ENCODE measurements at places on chromosomes 16 and 17.

GRCh38 chr16:2023092-2024031 is 3.3 kb upstream of the NHERF2 start:
- peak; percentile 92 for DNase-seq

GRCh38 chr17:76681222-76682137 is 29.3 kb downstream of the MXRA7 start:
- no peak for DNase-seq

GRCh38 chr17:29048440-29049368 is 5.8 kb downstream of the PIPOX start:
- no peak for DNase-seq

DNA sequence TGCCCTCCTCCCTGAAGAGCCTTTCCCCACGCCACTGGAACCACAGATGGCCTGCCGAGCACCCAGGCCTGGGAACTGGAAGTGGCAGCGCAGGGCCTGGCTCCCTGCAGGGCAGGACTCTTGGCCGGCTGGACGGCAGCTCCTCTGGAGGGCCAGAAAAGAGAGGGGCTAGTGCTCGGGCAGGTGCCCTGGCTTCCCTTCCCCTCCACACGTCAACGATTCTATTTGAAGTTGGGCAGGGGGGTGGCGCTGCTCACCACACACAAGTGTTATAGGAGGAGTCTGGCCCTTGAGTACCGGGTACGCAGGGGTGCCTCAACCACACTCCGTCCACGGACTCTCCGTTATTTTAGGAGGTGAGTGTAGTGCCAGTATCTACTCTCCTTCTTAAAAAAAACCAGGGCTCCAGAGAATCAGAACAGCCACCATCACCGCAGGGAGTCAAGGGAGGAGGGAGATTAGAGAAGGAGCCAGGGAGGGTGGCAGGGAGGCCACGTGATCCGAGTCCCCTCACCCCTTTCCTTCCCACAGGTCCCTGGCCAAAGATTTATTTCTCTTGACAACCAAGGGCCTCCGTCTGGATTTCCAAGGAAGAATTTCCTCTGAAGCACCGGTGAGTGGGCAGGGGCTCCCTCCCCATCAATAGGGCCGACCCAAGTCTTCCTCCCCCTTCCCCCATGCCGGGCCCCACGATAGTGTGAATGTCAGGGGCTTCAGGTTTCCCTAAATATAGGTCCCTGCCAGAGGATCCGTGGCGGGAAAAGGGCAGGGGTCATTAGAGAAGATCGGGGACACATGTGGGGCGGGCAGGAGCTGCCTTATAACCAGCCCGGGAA is 1.4 kb upstream of the ALDOA start:
- DNase-seq = peak; percentile 50

DNA sequence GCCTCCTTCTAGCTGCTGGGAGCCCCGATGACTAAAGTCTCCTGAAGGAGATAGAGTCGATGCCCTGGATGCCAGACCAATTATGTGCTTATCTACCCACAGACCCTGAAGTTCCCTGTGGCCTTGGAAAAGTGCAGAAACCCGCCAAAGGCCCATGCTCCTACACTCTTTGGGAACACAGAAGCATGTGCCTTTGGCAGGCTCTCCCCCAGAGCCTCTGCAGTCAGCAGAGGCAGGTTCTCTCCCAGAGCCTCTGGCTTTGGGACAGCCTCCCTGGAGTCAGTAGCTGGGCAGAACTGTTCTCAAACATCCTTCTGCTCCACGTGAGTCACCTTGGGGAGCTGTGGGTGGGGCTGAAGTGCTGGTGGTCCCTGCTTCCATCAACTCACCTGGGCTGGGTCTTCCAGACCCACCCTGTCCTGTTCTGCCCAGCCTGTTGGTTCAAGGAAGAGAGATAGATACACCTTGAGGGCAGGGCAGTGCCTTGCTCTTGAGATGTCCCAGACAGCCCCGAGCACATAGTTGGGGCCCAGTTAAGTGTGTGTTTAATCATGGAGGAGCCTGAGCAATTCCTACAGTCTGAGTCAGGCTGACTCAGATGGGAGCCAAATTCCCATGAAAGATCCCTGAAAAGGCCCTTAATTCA is 3.2 kb upstream of the CDK5RAP3 start:
- no peak for DNase-seq

GRCh38 chr16:29809850-29810698 is 1.9 kb upstream of the PRRT2 start:
- no peak for DNase-seq

GRCh38 chr16:81371106-81371505 is 56.3 kb downstream of the GAN start:
- DNase-seq = no peak

DNA sequence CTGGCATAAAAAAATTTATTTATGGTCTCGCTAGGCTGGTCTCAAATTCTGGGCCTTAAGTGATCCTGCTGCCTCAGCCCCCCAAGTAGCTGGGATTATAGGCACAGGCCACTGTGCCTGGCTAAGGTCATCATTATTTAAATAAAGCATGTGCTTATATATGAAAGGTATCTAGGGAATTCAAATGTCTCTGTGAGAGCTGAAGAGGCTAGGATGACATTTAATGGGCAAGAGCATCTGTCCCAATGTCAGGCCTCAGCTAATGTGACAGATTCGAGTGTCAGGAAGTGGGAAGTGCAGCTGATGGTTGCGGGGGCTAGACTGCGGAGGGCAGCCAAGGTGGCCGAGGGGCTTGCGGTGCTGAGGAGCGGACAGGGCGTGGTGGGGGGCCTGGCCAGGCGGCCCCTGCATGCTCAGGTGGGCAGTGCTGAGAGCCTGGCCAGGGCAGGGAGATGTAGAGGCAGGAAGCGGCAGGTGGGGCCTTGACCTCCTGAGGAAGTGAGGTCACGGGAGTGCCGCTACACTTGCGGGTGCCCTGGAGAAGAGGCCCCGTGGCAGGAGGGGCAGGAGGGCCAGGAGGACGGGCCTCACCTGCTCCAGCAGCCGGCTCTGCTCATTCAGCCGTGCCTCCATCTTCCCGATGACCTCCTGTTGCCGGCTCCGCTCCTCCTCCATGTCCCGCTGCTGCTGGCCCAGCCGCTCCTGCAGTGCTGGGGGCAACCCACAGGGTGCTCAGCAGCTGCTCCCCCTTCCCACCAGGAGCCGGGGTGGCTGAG is 12.6 kb upstream of the MRPL38 start:
- DNase-seq = no peak

GRCh38 chr17:42484304-42484703 is 25.6 kb downstream of the ATP6V0A1 start:
- DNase-seq = peak; percentile 15

DNA sequence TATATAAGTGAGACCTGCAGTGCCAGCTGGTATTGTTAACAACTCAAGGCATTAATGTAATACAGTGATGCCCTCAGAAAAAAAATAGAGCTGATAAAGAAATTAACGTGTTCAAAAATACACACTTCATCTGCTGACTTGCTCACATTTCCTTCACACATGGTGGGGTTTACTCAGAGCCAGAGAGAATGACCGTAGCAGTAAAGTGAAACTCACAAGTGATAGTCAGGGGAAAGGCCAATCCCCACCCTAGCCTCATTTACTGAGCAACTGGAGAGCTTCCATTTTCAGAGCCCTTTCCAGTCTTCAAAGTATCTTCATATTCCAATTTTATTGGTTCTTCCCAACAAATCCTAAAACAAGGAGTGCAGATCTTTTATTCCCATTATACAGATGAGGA is 74.0 kb upstream of the HLF start:
- no peak for DNase-seq

DNA sequence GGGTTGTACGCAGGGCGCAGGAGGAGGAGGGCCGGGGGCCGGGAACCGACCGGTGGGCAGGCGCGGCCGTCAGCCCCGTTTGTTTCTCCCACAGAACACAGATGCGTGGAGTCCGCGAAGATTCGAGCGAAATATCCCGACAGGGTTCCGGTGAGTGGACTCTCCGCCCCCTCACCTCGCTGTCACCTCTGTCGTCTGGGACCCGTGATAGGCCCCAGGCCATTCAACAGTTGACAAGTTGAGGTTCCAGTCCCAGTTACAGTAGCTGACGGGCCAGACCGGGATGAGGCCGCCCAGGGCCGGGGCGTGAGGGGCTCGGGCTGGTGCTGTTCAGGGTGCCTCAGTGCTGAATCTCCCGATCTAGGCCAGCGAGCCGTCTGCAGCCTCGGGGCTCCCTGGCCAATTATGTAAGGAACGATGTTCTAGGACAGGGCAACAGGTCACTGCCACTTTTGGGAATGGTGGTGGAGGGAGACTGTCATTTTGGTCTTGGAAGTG is 628 bp downstream of the GABARAPL2 start:
- DNase-seq = no peak

DNA sequence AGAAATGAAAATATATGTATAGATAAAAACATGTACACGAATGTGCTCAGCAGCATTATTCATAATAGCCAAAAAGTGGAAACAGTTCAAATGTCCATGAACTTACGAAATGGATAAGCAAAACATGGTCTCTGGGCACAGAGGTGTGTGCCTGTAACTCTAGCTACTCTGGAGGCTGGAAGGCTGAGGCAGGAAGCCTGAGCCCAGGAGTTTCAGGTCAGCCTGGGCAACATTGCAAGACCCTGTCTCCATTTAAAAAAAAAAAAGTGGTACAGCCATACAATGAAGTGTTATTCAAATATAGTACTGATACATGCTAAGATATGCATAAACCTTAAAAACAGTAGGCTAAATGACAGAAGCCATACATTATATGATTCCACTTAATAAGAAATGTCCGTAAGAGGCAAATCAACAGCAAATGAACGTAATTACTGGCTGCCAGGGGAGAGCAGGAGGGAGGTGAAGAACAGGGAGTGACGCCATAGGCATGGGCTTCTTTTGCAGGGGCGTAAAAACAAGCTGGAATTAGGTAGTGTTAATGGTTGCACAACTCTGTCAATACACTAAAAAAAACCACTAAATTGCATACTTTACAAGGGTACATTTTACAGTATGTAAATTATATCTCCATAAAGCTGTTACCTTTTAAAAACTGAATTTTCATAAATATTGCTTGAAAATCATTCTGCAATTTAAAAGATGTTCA is 87.2 kb upstream of the PLEKHM1 start:
- no peak for DNase-seq

DNA sequence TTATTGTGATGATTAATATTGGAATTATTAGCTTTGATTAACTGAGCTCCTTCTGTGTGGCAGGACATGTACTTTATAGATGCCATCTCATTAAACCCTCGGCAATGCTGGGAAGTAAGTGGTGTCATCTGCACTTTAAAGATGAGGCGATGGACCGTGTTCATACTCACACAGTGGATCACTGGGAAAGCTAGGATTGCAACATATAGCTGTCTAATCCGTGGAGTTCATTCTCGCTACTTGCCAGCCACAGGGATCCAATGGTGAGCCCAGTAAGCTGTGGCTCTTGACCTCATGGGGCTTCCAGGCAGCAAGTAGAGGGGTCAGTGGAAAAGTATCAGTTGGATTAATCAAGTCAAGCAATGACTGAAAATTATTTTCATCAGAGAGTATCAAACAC is 587.9 kb downstream of the CDH13 start:
- DNase-seq = no peak

DNA sequence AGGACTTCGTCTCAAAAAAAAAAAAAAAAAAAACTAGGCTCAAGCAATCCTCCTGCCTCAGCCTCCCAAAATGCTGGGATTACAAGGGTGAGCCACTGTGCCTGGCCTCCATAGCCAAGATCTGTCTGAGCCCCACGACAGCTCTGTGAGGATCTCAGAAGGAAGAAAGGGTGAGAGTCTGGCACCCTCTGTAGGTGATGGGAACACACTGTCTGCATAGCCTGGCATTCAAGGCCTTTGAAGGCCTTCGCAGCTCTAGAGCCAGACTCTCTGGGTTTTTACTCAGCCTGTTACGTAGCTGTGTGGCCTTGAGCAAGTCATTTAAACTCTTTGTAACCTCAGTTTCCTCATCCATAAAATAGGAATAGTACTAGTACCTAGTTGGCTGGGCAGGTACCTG is 6.3 kb upstream of the XPO6 start:
- DNase-seq = no peak

GRCh38 chr17:44191941-44192496 is 5.2 kb downstream of the TMUB2 start:
- DNase-seq = no peak

DNA sequence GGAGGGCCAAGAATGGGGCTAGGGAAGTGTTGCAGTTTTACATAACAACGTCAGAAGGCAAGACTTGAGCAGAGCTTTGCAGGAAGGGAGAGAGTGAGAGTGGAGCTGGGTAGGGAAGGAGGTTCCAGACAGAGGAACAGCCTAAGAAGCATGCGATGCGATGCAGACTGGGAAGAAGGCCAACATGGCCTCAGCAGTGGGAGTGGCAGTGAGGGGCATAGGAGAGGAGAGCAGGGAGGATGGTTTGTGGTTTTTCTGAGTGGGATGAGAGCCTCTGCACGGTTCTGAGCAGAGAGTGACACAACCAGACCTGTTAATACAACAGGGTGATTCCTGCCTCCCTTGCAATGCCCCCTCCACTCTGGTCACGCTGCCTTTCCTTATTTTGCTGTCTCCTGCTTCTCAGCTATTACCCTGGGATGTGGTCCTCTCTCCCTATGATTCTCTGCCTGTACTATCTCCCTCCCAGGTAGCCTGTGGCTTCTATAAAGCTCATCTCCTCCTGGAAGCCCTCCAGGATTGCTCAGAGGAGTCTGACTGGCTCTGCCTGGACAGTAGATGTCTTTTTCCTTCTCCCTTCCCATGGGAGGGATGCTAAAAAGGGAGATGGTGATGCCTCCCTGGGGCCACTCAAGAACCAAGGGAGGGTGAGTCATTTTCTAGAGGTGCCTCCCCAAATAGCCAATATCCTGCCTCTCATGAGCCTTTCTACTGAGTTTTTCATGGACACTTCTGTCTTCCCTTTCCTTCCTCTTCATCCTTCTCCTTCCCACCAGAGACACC is 38.7 kb upstream of the NGFR start:
- DNase-seq = no peak

DNA sequence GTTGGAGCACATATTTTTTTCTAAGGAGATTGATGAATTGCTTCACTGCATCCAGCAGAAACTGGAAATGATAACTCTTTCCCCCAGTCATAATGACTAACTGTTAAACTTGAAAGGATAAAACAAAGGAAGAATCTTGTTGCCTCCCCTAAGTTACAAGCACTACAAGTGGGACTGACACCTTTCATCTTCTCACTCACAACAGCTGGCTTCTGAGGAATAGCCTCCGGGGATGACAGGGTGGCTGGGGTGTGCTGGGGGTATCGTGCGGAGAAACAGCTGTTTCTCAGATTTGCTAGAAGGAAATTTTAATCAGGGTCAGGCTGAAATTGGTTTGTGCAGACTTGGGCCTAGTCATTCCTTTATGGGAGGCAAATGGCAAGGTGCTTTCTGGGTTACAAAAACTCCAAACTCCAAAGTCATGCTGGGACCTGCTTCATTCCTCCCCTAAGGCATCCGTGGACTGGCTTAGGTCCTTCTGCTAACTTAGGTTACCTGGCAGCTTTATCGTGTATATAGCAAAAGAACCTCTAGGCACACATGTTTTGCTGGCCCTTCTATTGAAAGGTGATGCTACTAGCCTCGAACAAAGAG is 557.2 kb downstream of the TOX3 start:
- no peak for DNase-seq

DNA sequence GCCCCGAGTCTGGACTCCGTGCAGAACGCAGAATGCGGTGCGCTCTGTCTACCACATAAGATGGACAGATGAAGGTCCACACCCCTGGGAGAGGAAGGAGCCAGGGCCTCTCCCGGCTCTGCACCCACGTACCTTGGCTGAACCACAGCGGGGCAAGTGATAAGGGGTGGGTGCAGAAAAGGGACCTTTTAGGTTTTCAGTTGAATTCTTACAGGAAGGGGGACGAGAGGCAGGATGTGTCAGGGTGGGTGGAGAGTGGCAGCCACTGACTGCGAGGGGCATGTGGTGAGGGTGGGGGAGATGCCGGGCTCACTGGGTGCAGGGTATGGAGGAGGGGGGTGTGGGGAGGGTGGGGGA is 372 bp downstream of the CD300A start:
- DNase-seq = no peak

- no peak for DNase-seq
Observed at GRCh38 chr17:30326809-30327208, 7.0 kb downstream of the TMIGD1 start.
